ENCODE measurements at places on chromosomes 12 and 14.
A peak's percentile ranks its signal among the peaks of the same experiment; 100 is the strongest.

- no peak for DNase-seq
Measured at GRCh38 chr12:96879301-96879700, 27.8 kb upstream of the NEDD1 start.

DNA sequence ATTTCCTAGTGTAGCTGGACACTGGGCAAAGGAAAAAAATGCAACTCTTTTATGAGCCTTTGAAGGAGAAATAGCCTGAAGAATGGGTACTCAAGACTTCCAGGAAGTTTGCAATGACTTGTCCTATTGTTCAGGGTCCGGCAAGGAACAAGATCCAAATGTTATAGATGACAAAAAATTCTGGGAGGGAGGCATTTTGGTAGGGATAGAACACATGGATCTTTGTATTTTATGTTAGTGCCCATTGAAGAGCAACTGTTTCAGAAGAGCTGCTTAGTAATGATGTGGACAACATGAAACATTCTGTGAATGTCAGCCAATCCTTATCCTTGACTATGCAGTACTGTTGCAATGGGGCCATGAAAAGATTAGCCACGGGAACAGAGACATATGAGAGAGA is 138.0 kb downstream of the MGAT4C start:
- no peak for DNase-seq

DNA sequence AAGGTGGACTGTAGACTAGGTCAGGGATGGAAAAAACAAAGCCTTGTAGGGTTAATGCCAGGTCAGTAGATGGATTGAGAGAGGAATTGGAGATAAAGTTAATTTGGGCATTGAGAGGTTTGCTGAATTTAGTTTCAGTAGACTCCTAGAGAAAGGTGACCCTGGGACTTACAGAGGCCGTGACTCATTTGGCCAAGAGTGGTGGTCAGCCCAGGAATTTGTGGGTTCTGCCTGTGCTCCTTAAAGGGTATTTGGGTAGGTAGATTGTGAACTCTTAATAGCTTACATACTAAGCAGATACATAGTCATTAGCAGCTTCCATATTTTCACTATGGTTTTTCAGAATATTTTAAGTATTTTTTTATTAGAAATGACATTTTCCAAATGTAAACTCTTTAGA is 21.8 kb downstream of the PLEKHA5 start:
- no peak for DNase-seq

- DNase-seq: no peak
Measured at GRCh38 chr14:103695296-103696069, 19.8 kb downstream of the XRCC3 start.

DNA sequence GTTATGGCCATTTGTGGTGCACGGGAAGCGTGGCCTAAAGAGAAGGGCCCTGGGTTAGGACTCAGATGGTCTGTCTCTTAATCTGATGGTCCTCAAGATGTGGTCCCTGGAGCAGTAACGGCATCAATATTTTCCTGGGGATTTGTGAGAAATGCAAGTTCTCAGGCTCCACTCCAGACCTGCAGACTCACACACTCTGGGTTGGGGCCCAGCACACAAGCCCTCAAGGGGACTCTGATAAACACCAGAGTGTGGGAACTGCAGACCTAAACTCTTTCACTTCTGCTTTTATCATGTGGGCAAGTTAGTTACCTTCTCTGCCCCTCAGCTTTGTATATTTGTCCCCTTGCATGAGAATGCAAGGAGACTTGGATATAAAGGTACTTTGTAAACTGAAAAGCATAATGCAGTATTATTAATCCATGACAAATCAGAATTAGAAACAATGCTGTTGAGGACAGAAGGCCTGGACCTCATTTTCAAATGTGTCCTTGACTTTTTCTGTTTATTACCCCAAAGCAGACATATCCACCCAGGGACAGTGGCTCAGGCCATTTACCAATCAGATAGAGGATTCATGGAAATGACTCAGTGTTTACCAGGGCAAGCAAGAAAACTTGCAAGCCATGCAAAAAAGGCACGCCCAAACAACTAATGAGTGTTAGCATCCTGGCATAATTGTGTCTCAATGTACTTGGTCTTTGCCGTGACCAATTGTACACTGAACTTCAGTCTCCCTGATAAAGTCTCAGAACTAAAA is 157.0 kb downstream of the ASCL1 start:
- no peak for DNase-seq

GRCh38 chr12:1314523-1314922 is 279.9 kb downstream of the FBXL14 start:
- no peak for DNase-seq

DNA sequence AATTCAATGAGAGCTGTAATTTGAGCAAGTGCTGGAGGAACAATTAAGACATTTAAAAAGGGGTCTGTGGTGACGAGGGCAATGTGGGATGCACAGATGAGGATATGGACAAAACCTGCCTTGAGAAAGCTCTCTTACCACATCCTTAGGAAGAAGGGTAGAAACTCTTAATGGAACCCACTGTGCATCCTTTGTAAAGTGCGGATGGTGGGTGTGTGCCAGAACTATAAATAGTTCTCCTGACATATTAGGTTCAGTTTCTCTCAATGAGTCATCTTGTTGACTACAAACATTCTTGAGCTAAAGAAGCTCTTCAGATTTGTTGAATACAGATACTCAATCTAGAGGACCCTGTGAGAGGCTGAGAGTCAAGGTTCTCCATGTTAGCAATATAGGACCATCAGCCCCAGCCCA is 106.1 kb upstream of the ANO4 start:
- no peak for DNase-seq

- no peak for DNase-seq
Measured at GRCh38 chr14:100406505-100407131, 83.5 kb downstream of the SLC25A47 start.

DNA sequence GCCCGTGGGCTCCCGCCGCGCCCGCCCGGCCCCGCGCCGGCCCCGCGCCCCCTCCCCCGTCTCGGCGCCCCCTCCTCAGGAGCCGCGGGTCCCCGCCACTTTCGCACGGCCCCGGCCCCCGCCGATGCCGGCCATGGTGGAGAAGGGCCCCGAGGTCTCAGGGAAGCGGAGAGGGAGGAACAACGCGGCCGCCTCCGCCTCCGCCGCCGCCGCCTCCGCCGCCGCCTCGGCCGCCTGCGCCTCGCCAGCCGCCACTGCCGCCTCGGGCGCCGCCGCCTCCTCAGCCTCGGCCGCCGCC is 263 bp downstream of the RCOR1 start:
- DNase-seq: no peak

- DNase-seq: no peak
Measured at GRCh38 chr12:104929977-104930376, 28.1 kb downstream of the SLC41A2 start.

DNA sequence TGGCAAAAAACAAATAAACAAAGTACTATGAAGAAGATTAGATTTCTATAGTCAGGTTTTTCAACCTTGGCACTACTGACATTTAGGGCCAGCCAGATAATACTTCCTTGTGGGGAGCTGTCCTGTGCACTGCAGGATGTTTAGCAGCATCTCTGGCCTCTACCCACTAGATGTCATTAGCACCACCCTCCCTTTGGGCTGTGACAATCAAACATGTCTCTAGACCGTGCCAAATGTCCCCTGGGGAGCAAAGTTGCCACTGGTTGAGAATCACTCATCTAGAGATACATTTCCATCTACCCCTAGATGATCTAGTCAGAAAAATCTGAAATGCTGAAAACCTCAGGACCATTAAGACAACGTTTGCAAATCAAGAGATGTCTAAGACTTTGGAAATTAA is 29.9 kb downstream of the SRRM4 start:
- no peak for DNase-seq

GRCh38 chr12:95802482-95803270 is 12.1 kb upstream of the NTN4 start:
- DNase-seq: peak; percentile 60

DNA sequence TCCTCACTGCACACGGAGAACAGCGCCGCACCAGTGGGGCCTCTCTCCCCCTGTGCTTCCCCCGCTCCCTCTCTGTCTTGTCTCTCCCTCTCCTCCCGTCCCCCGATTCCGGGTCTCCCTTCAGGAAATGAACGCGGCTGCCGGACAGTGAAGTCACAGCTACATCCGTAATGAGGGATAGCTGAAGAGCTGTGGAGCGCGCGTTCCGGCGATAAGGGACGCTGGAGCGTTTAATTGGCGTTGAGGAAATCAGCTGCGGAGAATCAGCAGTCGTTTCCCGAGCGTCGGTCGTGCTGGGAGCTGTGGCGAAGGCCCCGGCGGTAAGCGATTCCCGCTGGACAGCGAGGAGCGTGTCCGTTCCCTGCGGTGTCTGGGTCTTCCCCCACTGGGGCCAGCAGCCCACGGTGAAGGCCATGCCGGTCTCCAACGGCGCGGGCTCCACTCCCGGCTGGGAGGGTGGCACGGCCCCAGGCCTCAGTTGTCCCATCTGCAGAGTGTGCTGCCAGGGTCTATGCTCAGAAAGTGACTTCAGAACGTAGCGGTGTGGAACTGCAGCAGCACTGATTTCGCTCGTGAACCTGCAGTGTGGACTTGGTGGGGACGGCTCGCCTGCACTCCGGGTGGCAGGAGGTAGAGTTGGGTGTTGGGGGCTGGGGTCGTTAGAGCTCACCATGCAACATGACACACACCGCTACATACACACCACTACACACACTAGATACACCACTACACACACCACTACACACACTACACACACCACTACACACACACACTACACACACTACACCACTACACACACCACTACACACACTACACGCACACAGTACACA is 10.9 kb downstream of the NOC4L start:
- DNase-seq: no peak

DNA sequence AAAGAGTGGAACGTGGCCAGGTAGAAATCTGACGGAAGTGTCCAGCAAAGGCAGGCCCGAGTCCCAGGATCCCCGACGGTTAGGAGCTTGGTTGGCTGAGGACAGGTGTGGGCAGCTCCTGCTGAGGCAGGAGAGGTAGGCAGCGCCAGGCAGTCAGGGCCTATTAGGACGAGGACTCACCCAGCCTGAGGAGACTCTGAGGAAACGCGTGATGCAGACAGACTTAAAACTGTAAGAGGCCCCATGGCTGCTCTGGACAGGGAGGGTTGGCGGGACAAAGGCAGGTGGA is 255.7 kb upstream of the SFSWAP start:
- DNase-seq: no peak

- no peak for DNase-seq
Measured at GRCh38 chr12:132635076-132635955, 16.7 kb downstream of the P2RX2 start.

DNA sequence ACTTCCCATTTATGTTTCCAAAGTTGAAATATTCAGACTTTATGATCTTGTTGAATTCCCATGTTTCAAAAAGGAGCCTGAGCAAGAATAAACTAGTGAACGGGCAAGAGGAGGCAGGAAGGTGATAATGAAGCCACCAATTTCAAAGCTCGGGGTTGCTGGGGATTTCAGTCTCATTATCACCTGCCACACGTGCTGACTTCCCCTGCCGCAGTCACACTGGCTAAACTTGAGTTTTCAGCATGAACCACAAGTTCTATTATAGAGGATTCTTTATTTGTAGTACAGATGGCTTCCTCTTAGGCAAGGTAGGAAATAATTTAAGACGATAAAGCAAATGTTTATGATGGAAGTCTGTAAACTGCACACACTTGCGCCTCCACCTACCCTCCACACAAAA is 18.1 kb upstream of the DIABLO start:
- no peak for DNase-seq

DNA sequence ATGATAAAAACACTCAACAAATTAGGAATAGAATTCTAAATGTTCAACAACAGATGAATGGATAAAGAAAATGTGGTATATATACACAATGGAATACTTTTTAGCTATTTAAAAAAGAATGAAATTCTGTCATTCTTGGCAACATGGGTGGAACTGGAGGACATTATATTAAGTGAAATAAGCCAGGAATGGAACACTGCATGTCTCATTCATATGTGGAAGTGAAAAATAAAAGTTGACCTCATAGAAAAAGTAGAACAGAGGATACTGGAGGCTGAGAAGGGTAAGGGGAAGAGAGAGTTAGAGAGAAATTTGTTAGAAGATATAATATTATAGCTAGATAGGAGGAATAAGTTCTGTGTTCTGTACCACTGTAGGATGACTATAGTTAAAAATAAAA is 35.8 kb upstream of the ZFP36L1 start:
- DNase-seq: no peak

DNA sequence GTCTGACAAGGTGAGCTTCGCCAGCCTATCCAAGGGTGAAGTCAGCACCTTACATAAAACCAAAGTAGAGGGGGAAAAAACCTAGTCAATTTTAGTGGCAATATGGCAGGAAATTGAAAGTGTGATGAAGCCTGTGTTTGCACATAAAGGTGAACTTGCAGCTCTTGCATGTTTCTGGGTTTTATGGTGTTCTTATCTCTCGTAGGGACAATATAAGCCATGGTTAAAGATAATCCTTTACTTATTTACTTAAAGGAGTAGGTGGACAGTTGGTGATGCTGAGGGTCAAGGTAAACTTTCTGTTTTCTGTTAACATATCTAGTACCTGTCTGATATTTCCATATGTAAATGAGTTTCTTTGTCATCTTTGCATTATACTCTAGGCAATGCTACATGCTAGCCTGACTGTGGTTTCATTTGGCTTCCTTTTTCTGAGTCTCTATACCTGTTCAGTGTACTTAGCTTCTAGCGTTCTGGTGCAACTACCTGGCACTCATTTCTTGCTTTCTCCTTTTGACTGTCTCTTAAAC is 32.8 kb downstream of the CCDC91 start:
- DNase-seq: no peak

All from BJ (cell line).